ENCODE measurements at places on chromosomes 1 and 21. TPM values are rescaled to one million over a fixed set of nuclear protein-coding genes. Genes with fewer than 3 reads are reported as not detected.

GRCh38 chr1:214338212-214338611 lies 57.3 kb downstream of the SMYD2 start:
- no peaks in the 10 kb centered on the region for H3K27me3 ChIP-seq
- no peak overlapping the region for H3K27ac ChIP-seq
- H3K4me1 ChIP-seq, result no peaks in the 10 kb centered on the region
- H3K36me3 ChIP-seq, result no peaks in the 10 kb centered on the region
- no peak overlapping the region for H3K4me3 ChIP-seq

- no peaks in the 10 kb centered on the region for H3K4me1 ChIP-seq
- no peaks in the 10 kb centered on the region for H3K36me3 ChIP-seq
- no peak overlapping the region for H3K27ac ChIP-seq
- no peak for DNase-seq
- no peak overlapping the region for H3K4me3 ChIP-seq
Observed at GRCh38 chr1:207031632-207032264, 808 bp downstream of the C1orf116 start.

GRCh38 chr1:220315070-220315839 lies 43.0 kb upstream of the RAB3GAP2 start:
- H3K36me3 ChIP-seq, result no peaks in the 10 kb centered on the region
- H3K4me1 ChIP-seq, result no peaks in the 10 kb centered on the region
- H3K4me3 ChIP-seq, result no peak overlapping the region

PEA15 gene
- 69.2 TPM for total RNA-seq

DNA sequence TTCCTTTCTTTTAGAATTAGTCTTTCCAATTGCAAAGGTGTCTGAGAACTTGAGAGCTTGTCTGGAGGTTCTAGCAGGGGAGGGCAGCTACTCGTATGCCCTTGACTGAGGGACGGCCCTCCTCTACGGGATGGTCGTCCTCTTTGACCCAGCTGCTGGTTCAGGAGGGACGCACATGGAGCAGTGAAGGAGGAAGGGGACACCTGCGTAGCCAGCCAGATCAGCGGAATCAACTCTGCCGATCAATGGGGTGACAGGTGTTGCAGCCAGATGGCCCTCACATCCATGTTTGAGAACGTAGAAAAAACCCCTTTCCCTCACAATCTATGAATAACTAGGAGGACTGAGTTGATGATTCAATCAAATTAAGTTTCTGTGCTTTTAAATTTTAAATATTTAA lies 15.7 kb upstream of the A3GALT2 start:
- no peaks in the 10 kb centered on the region for H3K27me3 ChIP-seq
- DNase-seq, result no peak
- peak overlapping the region; percentile 99 for H3K27ac ChIP-seq

GFI1 gene
- 0.30 TPM for total RNA-seq

DNA sequence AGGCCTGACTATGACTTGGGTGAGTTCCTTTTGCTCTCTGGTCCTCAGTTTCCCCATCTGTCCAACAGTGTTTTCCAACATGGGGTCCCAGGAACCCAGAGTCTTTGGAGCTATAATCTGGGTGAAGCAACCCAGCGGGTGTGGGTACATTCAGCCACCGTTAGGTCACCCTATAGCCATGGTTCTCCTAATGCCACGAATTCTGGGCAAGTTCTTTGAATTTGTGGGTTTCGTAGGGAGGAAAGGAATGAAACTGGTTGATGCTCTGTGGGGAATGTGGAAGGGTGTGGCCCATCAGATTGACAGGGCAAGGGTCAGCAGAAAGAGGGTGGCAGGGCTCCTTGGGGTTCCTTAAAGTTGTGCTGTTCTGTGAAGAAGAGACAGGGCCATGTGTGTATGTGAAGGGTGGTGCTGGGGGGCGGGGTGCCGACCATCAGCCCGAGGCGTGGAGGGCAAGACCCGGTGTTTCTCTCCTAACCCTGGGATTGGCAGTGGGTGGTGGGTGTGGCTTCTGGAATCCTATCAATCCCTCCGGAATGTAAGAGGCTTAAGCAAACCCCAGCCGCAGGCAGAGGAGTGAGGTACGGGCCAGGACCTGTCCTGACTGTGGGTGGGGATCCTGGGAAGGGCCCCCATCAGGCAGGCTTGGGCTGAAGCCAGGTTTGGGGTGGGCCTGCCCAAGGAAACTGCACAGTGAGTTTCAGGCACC lies 35.5 kb upstream of the ZNF362 start:
- DNase-seq, result no peak
- H3K4me1 ChIP-seq, result no peaks in the 10 kb centered on the region
- H3K27me3 ChIP-seq, result no peaks in the 10 kb centered on the region
- H3K27ac ChIP-seq, result no peak overlapping the region
- no peaks in the 10 kb centered on the region for H3K36me3 ChIP-seq
- H3K4me3 ChIP-seq, result no peak overlapping the region

OPRD1 gene
- total RNA-seq, result not detected

DNA sequence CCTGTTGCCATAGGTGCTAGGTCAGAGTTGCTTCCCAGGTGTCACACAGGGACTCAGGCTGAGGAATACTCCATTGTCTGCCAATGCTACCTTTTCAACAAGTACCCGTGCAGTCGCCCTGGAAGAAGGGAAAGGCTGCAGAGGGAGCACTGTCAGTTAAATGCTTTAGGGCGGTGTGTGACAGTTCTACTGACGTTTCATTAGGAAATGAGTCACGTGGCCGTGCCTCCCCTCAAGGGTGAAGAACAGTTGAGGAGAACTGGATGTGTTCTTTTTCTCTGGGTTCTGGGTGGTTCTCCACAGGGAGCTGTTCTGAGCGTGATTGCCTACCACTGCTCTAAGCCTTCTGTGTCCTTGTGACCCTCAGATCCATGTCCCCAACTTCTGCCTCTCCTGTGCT lies 197.6 kb downstream of the CACNA1E start:
- H3K36me3 ChIP-seq, result no peaks in the 10 kb centered on the region
- no peak for DNase-seq
- no peaks in the 10 kb centered on the region for H3K27me3 ChIP-seq
- no peak overlapping the region for H3K27ac ChIP-seq

TAS1R3 gene
- total RNA-seq, result 0.35 TPM

DNA sequence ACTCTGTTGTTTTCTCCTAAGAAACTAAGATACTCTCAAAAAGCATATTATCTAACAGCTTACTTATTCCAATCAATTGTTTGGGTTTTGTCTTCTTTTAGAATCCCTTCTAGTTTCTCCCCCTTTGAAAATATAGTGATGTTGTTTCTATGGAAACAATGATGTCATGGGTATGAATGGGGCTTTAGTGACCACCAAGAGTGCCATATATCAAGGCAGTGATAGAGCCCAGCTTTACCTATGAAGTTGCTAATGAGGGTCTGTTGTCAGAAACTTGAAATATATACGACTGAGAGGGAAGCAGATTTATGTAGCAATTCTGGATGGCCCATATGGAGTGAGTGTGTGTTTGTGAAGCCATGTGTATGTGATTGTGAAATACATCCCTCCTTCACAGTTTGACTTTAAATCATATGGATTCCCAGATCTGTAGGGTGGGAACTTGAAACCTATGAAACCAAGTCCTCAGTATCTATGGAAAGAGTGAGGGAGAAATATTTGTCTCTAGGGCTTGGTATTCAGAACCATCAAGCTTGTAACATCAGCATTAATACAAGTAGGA lies 116.7 kb downstream of the SPATA46 start:
- H3K4me3 ChIP-seq, result no peak overlapping the region
- H3K4me1 ChIP-seq, result no peaks in the 10 kb centered on the region
- H3K36me3 ChIP-seq, result no peaks in the 10 kb centered on the region
- no peak for DNase-seq
- no peaks in the 10 kb centered on the region for H3K27me3 ChIP-seq

GRCh38 chr1:100703716-100704115 lies 15.8 kb upstream of the VCAM1 start:
- no peaks in the 10 kb centered on the region for H3K27me3 ChIP-seq
- no peak overlapping the region for H3K4me3 ChIP-seq
- H3K4me1 ChIP-seq, result peaks cover 10% of the 10 kb centered on the region

DNA sequence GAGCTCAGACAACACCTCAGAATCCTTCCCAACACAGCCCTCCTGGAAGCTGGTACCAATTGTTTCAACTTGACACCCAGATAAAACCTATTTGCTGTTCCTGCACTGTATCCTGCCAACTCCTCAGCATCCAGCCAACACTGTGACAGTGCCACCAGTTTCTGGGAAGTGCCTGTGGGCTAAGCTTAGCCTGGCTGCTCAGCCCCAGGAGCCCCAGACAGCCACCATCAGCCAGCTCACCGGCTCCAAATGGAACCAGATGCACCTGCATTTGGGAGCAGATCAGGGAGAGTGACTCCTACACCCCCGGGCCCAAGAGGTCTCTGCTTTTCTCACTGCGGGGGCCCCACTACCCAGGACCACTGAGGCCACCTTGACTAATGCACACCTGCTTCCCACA lies 24.9 kb downstream of the KCNN3 start:
- no peak overlapping the region for H3K27ac ChIP-seq
- H3K4me3 ChIP-seq, result no peak overlapping the region

- no peaks in the 10 kb centered on the region for H3K4me1 ChIP-seq
- no peak overlapping the region for H3K27ac ChIP-seq
- H3K36me3 ChIP-seq, result no peaks in the 10 kb centered on the region
- no peak overlapping the region for H3K4me3 ChIP-seq
- DNase-seq, result no peak
- no peaks in the 10 kb centered on the region for H3K27me3 ChIP-seq
Observed at GRCh38 chr1:247386687-247387086, 29.3 kb upstream of the NLRP3 start.

GRCh38 chr1:164759979-164760469 lies 201.0 kb downstream of the PBX1 start:
- peaks cover 42% of the 10 kb centered on the region for H3K4me1 ChIP-seq
- no peaks in the 10 kb centered on the region for H3K27me3 ChIP-seq
- no peak overlapping the region for H3K4me3 ChIP-seq
- no peak for DNase-seq
- no peaks in the 10 kb centered on the region for H3K36me3 ChIP-seq

RGS8 gene
- not detected for total RNA-seq

DNA sequence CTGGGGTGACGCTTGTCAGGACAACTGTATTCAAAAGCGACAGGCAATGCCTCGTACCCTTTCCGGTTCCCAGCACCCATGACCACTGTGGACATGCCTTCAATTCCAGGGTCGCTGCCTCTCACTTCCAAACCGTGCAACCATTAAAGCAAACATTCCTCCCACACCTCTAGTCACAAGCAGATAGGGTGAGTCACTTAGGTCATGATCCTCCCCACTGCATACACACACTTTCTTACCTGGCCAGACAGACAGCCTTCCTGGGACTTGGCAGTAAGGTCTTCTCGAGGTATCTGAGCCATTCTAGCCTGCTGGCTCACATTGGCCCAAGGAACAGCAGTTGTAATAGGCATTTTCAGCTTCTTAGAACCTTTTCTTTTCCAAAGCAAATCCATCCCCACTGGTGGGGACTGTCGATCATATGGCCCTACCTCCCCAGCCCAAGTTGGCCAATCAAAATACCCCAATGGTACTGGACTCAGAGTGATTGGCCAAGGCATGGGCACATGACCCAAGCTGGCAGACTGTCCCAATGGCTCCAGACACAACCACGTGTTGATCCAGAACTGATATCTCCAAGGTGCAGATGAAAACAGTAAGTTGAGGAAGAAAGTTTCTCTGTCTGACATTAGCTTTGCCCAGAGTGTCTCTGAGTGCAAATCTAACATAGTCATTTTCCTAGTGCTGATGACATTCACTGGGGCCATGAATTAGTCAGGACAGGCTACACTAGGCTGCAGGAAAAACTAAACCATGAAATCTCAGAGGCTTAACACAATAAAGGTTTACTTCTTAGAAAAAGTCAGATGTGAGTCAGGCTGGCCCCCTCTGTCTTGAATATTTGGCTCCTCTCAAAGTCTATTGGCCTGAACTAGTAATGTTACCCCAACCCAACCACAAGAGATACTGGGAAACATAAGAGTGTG lies 113.8 kb downstream of the RRAGC start:
- no peaks in the 10 kb centered on the region for H3K27me3 ChIP-seq
- H3K36me3 ChIP-seq, result no peaks in the 10 kb centered on the region
- H3K27ac ChIP-seq, result no peak overlapping the region
- no peak for DNase-seq
- H3K4me1 ChIP-seq, result no peaks in the 10 kb centered on the region

DNA sequence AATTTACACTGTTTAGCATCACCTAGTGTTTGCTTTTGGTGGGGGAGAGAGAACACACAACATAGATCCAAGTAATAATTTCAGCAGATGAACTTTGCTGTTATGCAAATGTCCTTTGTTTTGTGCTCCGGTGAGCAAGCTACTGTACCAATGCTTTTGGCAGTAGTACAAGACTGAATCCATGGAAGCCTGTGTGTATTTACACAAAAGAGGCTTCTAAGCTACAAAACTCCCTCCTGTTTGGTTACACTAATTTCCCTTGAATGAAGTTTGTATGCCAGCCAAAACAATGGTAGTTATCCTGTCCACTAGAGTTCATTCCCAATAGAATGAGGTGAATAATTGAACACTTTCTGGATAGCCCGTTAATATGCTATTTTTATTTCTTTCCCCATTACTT lies 320.5 kb downstream of the KCTD3 start:
- H3K4me1 ChIP-seq, result no peaks in the 10 kb centered on the region
- no peak overlapping the region for H3K4me3 ChIP-seq
- no peak for DNase-seq
- H3K36me3 ChIP-seq, result no peaks in the 10 kb centered on the region
- no peaks in the 10 kb centered on the region for H3K27me3 ChIP-seq

- H3K4me1 ChIP-seq, result peaks cover 51% of the 10 kb centered on the region
- H3K27ac ChIP-seq, result peak overlapping the region; percentile 14
- H3K27me3 ChIP-seq, result no peaks in the 10 kb centered on the region
- DNase-seq, result peak; percentile 81
- no peak overlapping the region for H3K4me3 ChIP-seq
Observed at GRCh38 chr1:209627732-209628196, 24.5 kb downstream of the LAMB3 start.

KMO gene
- total RNA-seq, result 0.37 TPM

PLA2G4A gene
- total RNA-seq, result 5.8 TPM

PDC gene
- total RNA-seq, result not detected

GRCh38 chr1:117613249-117613968 lies 7.6 kb downstream of the TENT5C start:
- no peak overlapping the region for H3K4me3 ChIP-seq
- H3K4me1 ChIP-seq, result no peaks in the 10 kb centered on the region
- no peaks in the 10 kb centered on the region for H3K36me3 ChIP-seq
- H3K27ac ChIP-seq, result peak overlapping the region; percentile 66
- no peak for DNase-seq

DNA sequence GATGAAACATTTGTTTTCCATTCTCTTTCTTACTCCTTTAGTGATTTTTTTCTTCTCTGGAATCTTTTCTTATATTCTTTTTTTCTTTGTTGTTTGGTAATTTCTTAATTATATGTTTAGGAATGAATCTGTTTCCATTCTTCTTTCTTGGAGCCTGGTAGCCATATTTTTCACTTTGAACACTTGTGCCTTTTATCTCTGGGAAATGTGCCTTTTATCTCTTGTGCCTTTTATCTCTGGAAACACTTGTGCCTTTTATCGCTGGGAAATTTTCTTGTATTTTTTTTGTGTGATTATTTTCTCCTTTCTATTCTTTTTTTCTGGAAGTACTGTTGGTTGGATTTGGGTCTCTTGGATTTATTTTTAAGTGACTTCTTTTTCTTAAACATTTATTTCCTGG lies 118.2 kb downstream of the LEPR start:
- no peaks in the 10 kb centered on the region for H3K27me3 ChIP-seq
- H3K36me3 ChIP-seq, result no peaks in the 10 kb centered on the region
- no peak for DNase-seq
- no peaks in the 10 kb centered on the region for H3K4me1 ChIP-seq
- no peak overlapping the region for H3K4me3 ChIP-seq

PDZK1IP1 gene
- 3.1 TPM for total RNA-seq

GRCh38 chr21:34754690-34755647 lies 86.2 kb downstream of the CLIC6 start:
- no peaks in the 10 kb centered on the region for H3K4me1 ChIP-seq
- H3K27me3 ChIP-seq, result no peaks in the 10 kb centered on the region
- no peak overlapping the region for H3K4me3 ChIP-seq
- DNase-seq, result no peak
- no peak overlapping the region for H3K27ac ChIP-seq

All from right atrium auricular region (tissue), 2 donors.